ENCODE measurements at places on chromosomes 13 and 19. TPM values are rescaled to one million over a fixed set of nuclear protein-coding genes. Genes with fewer than 3 reads are reported as not detected.

DNA sequence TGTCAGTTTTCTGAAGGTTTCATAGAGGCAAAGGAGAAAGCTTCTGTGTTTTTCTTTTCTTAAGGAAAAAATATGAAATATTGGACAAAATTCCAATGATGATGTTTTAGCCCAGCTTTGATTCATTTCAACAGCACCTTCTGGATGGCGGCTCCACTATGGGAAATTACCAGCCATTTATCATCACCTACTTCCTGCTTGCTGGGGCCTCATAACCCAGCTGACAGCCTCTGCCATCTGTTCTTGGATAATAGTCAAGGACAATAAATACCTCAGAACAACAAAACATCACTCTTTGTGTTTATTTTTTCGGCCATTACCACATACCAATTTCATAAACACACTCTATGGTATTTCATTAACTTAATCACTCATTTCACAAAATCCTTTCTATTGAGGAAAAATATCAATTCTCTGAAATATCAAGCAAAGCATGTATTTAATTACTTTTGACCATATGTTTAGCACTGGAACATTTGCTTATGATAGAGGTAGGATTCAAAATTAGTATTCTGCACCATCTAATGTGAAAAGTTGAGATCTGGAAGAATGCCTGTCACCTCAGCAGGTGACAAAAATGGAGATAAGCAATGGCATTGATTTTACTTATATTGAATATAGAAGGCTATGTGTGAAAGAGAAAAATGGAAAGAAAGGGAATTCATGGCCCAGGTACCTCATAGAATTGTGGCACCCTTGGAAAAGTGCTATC is 629.7 kb downstream of the LIG4 start:
- peak; percentile 58 for DNase-seq

GRCh38 chr19:22619371-22619770 is 14.8 kb upstream of the ZNF492 start:
- DNase-seq: no peak

DNA sequence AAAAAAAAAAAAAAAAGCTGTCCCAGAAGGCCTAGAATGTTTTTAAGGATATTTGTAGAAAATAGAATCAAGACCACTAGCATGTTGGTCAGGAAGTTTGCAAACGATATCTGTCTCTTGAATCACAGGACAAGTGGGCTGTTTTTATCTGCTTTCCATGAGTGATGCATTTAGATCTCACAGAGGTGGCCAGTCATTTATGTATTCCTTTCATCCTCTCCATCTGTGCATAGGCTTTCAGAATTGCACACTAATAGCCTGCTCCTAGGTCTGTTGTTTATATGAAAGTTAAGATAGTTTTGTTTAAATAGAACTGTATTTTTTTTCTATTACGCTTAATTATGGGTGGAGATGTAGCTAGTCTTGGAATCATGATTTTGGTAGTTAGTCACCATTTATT is 289.5 kb downstream of the SHISA2 start:
- DNase-seq: no peak

DNA sequence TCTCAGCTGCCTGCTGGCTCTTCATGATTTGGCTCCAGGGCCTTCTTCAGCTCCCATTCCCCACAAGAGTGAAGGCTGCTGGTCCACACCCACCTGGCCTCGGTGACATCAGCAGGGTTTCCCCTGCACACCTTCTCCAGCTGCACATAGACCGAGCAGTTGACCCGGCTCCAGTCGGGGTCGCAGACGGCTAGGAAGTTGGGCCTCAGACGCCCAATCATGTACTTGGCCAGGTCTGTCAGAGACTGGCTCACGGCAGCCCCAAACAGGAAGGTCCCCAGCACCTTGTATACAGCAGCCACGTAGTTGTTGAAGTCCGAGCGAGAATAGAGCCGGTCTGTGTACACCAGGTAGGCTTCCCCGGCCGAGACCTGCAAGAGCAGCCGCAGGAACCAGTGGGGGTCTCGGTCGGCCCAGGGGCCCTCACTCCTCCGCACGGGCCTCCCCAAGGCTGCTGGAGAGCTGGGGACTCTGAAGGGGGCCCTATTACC is 3.8 kb downstream of the PLPP2 start:
- DNase-seq: no peak

DNA sequence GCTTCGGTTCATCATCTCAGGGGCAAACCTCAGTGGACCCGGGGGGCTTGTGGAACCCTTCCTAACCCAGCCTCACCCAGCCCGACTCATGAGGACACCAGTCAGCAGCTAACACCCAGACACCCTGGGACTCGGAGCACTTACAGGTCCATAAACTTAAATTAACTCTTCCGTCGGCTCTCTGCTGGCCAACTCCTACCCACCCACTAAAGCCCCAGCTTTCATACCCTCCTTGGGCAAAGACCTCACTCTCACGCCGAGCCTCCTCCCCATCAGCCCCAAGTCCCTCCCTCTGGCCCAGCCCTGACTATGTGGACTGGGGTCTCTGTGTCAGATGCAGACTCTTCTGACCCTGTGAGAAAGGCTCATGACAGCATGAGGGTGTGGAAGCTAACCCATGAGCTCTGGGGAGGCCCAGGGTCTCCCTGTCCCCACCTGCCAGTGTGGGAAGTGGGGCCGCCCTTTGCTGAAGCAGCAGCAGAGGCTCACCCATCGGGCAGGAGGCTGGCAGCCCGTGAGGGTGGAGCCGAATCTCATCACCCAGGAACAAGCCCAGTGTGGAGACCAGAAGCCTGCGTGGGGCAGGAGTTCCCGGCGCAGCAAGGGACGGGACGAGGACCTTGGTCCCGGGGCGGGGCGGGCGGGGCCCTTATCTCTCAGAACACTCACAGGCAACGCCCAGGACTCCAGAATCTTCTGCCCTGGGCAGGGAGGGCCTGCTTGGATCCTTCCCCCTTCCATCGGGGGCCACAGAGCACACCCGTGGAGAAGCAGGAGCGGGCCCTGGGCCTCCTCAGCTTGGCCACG is 19.8 kb downstream of the TCF3 start:
- no peak for DNase-seq

DNA sequence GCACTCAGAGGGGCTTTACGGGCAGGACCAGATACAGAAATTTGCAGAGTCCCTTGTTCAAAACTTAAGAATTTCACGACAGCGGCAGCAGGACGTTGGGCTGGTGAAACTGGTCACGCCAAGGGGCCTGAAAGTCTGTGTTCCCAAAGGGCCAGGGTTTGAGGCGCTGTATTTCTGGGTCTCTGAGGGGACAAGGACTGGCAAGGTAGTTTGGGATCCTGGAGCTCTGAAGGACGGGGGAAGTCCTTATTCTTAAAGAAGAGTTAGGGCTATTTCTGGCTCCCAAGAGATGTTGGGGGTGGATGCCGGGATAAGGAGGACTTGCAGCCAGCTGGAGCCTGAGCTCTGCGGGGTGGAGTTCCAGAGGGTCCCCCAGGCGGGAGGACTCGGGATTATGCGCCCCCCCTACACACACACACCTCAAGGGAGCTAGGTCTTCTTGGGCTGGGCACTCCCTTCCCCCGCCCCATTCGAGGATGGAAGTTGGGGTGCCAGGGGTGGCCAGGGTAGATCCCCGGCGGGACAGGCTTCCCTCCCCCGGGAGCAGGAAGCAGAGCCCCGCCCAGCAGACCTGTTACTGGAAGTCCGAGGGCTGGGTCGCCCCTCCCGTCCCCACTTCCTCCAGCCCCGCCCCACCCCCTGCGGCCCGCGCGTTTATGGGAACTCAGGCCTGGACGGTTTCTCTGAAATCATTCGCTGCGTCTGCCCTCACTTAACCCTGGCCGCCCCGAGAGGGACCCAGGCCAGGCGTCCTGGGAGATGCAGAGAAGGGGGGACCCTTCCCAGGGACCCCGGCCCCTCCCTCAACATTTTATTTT is 5.6 kb downstream of the BCL3 start:
- DNase-seq: peak; percentile 66

DNA sequence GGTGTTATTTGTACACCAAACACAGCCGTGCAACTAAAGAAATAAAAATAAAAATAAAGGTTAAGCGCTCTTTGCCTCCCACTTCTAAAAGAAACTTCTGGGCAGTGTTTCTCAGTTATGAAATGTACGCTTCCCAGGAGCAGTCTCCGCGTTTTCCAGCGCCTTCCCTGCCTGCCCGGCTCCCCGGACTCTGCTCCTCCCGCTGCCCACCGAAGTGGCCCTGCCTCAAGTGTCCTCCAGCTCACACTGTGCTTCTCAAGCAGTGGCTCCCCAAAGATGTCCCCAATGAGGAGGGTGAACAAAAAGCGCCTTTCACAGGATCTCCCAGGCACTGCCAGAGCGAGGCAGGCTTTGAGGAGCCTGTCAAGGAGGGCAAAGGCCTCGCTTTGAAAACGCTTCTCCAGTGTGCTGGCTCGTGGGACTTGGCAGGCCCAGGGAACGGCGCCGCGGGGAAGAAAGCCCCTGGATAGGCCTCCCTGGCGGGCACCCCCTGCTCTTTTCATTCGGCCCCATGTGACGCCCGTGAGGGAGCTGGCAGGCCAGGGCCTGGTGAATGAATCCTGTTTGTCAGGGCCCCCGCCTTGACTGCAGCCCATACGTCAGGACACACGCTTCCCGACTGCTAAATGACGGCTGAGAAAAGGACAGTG is 187.1 kb downstream of the FOXO1 start:
- no peak for DNase-seq

- DNase-seq: no peak
These were observed 2.3 kb downstream of the DDX39A start for GRCh38 chr19:14416817-14417231.

DNA sequence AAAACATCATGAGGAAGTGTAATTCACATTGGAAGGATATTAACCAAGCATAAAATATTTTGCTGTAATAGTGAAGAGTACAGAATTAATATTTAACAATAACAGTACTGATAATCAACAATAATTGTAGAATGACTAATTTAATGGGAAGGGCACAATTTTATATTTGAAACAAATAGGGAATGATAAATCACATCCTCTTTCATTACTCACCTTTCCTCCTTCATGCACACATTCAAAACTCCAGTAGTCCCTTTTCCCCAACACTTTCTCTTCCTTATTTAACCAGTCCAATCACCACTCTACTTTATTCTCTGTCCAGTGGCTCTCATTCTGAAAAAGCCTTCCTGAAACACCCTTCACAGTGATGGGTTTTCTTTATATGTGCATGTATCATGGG is 110.8 kb upstream of the POSTN start:
- no peak for DNase-seq

Gene PPM1N
- 0.60 TPM for total RNA-seq

Gene RASL11A
- 2.8 TPM for total RNA-seq

Gene NBEA
- 3.6 TPM for total RNA-seq

Gene PRR12
- 4.8 TPM for total RNA-seq

Gene KISS1R
- not detected for total RNA-seq

Gene KLK14
- total RNA-seq: not detected

Gene GNA15
- 0.23 TPM for total RNA-seq

Gene CCDC124
- total RNA-seq: 24.8 TPM

Measured in dermis blood vessel endothelial cell (primary cell).